ENCODE measurements at places on chromosomes 3 and 15.

- no peak for DNase-seq
Observed at GRCh38 chr3:165607221-165607620, 230.0 kb downstream of the BCHE start.

GRCh38 chr3:133077688-133078087 is 39.5 kb downstream of the TMEM108 start:
- no peak for DNase-seq

GRCh38 chr3:88195951-88196434 is 46.2 kb downstream of the C3orf38 start:
- no peak for DNase-seq

DNA sequence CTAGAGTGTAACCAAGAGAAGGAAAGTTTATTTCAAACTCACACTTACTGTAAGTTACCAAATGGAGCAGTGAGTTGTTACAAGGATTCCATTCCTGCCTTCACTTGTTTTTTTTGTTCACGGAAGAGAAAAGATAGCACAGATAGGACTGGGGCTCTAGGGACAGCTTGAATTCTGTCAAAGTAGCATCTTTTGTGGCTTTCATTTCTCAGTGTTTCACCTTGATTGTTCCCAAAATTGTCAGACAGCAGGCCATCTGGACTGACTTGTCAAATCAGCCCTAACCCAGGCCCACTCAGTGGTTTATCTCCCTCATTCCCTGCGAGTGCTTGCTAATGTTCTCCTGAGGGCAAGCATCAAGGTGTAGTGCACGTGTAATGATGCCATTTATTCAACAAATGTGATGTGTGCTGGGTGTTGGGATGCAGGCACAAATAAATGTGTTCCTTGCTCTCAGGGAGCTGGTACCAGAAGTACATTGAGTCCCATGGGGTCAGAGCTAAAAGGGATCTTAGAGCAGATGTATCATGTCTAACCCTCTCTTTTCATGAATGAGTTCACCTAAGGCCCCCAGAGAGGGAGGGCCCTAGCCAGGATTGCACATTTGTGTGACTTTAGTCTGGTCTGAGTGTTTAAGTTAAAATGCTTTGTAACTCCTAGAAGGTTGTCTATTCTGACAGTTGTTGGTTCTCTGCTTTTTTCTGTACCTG is 49.1 kb downstream of the PDHB start:
- no peak for DNase-seq

GRCh38 chr15:63066272-63066671 is 23.7 kb downstream of the TPM1 start:
- DNase-seq: no peak

DNA sequence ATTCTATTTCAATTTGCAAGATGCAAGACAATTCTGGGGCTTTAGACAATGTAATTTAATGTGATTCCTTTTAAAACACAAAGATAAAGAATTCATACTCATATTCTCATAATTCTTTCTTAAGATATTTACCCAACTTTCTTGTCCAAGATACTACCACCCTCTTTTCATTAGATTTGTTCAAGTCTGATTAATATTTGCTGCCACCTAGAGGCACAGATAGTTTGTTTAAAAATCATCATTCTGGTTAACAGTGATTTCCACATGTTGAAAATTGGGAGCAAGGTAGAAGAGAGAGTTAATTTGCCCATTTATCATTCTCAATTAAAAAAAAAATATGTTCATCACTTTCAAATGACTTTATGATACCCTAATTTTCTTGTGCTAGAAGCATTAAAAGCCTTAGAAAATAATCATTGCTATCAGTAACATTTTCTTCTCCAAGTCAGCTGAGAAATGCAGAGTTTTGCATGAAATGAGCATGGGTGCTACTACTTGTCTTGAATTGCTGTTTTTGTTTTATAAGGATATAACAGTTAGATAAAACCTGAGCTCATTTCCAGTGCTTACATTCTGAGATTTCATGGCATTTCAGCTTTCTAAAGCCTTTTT is 11.6 kb downstream of the TAMM41 start:
- DNase-seq: no peak

DNA sequence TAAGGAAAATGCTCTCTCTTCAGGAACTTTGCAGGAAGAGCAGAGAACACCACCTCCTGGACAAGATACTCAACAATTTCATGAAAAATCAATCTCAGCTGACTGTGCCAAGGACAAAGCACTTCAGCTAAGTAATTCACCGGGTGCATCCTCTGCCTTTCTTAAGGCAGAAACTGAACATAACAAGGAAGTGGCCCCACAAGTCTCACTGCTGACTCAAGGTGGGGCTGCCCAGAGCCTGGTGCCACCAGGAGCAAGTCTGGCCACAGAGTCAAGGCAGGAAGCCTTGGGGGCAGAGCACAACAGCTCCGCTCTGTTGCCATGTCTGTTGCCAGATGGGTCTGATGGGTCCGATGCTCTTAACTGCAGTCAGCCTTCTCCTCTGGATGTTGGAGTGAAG is 200.5 kb downstream of the AKAP13 start:
- no peak for DNase-seq

DNA sequence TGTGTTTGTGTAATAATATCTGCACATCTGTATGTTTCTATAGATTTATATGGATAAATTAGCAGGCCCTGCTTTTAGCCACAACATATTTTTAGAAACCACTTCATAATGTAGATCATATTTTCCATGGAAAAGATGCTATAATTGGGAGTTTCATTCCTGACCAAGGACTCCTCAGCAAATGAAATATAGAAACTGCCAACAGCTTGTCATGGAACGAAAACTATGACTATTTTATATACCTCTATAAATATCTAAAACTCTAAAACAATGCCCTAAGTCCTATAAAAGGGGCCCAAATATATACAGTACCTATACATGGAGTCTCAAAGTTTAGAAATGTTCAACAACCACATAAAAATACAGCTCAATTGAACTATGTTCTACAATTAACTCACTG is 27.9 kb downstream of the EID1 start:
- DNase-seq: no peak

DNA sequence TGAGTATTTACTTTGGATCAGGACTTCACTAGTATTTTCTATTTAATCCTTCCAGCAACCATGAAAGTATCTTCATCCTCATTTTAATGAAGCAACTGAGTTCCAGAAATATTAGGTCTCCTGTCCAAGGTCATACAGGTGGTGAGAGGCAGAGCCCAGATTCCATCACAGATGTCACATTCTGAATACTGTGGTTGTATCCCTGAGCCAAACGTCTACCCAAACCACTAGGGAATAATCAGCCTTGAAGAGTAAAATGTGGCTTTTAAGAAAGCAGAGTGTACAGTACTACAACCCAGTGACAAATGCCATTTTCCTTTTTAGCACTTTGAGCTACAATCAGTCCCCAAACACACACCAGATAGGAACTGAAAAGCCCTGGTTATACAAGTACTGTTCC is 93.3 kb upstream of the TRIM42 start:
- DNase-seq: no peak

GRCh38 chr15:32967521-32967920 is 227.0 kb downstream of the FMN1 start:
- DNase-seq: no peak

GRCh38 chr15:82771789-82772607 is 33.9 kb downstream of the FSD2 start:
- no peak for DNase-seq

DNA sequence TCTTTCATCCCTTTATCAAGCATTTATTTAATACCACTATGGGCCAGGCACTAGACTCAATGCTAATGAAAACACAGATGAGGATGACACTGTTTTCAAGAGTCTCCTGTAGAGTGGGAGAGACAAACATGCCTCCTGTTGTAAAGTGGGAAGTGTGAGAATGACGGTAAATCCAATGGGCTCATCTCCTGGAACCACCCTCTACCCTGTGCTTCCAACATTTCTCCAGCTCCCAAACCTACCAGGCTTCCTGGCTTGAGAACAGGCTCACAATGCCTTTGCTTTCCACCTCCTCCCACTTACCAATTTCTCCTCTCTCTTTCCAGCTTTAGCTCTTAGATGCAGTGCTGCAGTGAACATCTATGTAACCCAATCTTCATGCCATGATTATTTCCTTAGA is 54.1 kb upstream of the TBC1D23 start:
- no peak for DNase-seq

- DNase-seq: no peak
Observed at GRCh38 chr3:3134750-3135448, 8.2 kb downstream of the TRNT1 start.

- DNase-seq: no peak
Observed at GRCh38 chr3:118543832-118544231, 490.8 kb downstream of the IGSF11 start.

- DNase-seq: no peak
Observed at GRCh38 chr15:78419367-78419766, 18.6 kb upstream of the IREB2 start.

GRCh38 chr3:184583578-184584451 is 22.2 kb downstream of the EPHB3 start:
- DNase-seq: no peak

DNA sequence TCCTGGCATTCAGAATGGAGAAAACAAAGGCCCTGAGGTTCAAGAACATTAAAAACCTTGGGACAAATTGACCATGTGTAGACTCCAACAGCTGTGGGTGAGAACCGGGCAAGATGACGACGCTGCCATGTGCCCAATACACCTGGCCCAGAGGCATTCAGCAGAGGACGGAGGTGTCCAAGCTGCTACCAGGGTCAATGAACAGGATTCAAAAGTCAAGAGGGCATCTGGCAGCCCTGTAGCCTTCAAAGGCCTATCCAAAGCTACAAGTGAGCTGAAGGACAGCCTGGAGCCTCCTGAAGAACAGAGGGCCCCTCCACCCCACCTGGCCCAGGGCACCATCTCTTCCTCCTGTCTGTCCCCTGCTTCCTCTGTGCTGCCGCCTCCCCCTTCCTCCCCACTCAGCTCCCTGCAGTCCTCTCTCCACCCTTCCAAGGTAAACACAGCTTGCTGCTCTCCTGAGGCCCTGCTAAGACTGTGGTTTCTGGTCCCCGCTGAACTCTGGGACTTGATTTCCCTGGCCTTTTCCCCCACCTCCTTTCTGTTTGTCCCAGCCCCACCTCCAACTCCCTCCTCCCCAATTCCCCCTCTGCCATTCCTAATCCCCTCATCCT is 57.5 kb downstream of the HMCES start:
- no peak for DNase-seq

- no peak for DNase-seq
Observed at GRCh38 chr3:104610730-104611652, 755.7 kb upstream of the ALCAM start.

GRCh38 chr3:112604536-112604935 is 36.4 kb downstream of the CCDC80 start:
- no peak for DNase-seq

- DNase-seq: no peak
Observed at GRCh38 chr3:9216736-9217135, 32.7 kb downstream of the SRGAP3 start.

DNA sequence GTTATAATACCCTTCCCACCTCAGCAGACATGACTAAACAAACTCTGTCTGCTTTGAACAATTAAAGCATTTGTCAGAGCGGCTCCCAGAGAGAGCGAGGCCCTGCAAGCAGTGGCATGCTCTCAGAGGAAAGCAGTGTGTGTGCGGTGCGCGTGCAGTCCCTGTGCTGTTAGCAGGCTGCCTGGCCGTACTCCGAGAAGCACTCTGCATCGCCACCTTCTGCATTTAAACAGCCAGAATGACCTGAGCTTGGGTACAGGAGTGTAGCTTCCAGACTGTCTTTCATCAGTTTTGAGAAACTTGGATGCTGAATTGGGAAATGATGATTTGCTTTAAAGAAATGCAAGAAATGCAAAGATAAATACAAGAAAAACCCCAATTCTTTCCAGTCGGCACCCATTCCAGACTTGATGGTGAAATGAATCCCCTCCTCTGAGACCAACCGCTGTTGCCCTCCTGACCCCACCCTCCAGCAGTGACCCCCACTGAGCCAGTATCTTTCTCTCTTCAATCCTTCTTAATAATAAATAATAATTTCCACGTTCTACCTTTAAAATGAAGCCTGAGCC is 113.5 kb downstream of the VGLL4 start:
- no peak for DNase-seq

DNA sequence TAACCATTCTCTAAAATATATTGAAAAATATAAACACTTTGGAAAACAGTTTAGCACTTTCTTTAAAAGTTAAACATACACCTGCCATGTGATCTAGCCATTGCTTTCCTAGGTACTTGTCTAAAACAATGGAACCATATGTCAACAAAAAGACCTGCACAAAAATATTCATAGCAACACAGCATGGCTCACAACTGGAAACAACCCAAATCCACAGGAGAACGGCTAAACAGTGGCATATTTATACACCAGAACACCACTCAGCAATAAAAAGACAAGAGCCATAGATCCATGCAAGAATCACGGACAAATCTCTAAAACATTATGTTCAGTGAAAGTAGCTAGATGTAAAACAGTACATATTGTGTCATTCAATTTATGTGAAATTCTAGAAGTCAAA is 221.3 kb upstream of the UBE2E2 start:
- DNase-seq: no peak

GRCh38 chr15:26023691-26024090 is 160.6 kb upstream of the ATP10A start:
- no peak for DNase-seq

- DNase-seq: no peak
Observed at GRCh38 chr3:132538072-132538471, 59.0 kb upstream of the ACKR4 start.

GRCh38 chr3:61650719-61651410 is 89.5 kb downstream of the PTPRG start:
- no peak for DNase-seq

DNA sequence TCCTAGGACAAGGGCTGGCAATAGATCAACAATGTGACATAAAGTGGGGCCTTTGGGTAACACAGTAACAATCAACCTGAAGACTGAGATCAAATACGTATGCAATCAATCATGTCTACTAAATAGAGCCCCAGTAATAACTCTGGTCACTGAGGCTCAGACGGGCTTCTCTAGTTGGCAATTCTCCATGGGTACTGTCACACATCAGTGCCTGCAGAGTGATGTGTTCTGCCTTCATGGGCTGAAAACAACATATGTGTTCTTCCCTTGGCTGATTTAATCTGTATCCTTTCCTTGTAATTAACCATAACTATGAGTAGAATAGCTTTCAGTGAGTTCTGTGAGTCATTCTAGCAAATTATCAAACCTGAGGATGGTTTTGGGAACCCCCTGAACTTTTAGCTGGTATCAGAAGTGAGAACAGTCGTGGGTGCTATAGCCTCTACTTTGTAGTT is 113.6 kb downstream of the TMCO5A start:
- no peak for DNase-seq

All from stimulated activated CD4-positive, alpha-beta T cell treated with anti-CD3 and anti-CD28 coated beads, Interleukin-1b, Interleukin-23, amount 100 ng/mL, for 1 hour (primary cell).